Fibroblast of skin of left quadriceps (primary cell): ENCODE measurements at places on chromosomes 1 and 21.

GRCh38 chr1:178311164-178311563 is 185.6 kb downstream of the CLEC20A start:
- no peak for DNase-seq

- no peak for DNase-seq
These were observed 146.7 kb downstream of the TRABD2B start for GRCh38 chr1:47850451-47850850.

DNA sequence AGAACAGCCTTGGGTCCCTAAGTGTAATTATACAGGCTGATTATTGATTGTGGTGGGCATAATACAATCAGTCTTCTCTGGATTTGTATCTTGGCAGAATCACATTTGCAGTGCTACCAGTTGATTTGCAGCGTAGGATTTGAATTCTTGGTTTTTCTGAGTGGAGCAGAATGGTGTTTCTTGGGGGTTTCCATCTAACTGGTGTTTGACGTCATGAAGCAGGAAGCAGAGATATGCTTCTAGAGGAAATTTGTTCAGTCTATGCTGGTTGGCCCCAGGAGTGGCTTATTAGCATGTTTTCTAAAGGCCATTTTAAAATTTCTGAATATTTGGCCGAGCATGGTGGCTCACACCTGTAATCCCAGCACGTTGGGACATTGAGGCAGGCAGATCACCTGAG is 3.4 kb downstream of the CTTNBP2NL start:
- DNase-seq: no peak

DNA sequence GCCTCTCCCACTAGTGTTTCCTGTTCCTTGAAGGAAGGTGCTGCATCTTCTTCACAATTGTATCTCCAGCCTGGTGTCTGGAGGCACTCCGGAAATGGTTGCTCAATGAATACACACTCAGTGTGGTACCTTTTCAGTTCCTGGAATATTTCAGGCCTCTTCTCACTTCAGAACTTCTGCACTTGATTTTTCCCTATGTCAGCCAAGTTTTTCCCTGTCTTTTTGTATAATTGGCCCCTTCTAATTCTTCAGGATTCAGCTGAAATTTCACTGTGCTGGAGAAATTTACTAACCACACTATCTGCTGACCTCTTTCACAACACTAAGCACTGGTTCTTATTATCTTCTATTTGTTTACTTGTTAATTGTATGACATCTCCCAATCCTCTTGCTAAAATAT is 61.2 kb upstream of the MAP10 start:
- no peak for DNase-seq

- DNase-seq: no peak
These were observed 8.7 kb upstream of the NRAS start for GRCh38 chr1:114725230-114725629.

DNA sequence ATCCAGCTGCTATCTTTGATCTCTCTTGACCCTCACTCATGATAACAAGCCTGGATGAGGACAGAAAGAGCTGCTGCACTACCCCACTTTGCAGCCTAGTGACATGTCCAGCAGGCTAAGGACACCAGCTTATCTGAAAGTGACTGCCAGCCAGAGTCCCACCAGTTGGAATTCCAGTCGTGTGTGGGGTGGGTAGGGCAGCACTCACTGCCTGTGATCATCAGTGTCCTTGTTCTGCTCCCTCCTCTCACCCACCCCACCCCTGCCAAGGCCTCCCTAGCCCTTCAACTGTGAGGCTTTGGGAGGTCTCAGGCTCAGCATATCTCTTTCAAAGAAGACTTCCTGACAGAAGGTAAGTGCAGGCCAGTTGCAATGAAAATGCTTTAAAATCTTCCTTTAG is 15.5 kb upstream of the NMNAT2 start:
- no peak for DNase-seq

GRCh38 chr1:234537236-234537635 is 58.3 kb upstream of the TARBP1 start:
- no peak for DNase-seq

DNA sequence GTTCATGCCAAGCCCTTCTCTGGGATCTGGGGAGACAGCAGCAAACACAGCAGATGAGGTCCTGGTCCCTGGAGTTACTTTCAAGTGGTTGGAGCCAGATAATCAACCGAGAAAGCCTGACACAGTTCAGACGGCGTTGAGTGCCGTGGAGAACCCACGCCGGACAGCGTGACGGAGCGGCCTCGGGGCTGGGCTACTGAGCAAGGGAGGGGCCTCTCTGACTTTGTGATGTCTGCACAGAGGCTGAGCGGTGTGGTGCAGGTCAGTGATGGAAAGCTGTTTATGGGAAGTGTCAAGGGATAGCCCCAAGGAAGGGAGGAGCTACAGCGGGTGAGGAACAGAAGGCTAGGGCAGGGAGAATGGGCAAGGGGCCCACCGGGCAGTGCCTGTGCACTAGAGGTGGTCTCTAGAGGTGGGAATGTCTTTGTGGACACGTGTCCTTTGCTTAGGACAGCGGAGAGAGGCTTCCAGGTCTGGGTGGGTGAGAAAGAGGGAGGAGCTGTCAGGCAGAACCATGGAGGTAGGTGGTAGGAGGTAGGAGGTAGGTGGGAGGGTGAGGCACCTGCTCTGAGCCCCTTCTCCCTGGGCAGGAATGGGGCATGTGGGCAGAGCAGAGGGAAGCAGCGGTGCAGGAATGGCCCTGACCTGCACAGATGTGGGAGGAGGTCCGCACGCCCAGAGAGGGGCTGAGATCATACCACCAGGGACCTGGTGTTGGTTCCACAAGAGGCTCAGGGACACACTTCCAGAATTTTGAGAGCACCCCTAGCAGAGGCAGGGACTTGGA is 62.8 kb downstream of the RUNX3 start:
- DNase-seq: no peak

- DNase-seq: no peak
These were observed 8.8 kb upstream of the SAMSN1 start for GRCh38 chr21:14554948-14555347.

DNA sequence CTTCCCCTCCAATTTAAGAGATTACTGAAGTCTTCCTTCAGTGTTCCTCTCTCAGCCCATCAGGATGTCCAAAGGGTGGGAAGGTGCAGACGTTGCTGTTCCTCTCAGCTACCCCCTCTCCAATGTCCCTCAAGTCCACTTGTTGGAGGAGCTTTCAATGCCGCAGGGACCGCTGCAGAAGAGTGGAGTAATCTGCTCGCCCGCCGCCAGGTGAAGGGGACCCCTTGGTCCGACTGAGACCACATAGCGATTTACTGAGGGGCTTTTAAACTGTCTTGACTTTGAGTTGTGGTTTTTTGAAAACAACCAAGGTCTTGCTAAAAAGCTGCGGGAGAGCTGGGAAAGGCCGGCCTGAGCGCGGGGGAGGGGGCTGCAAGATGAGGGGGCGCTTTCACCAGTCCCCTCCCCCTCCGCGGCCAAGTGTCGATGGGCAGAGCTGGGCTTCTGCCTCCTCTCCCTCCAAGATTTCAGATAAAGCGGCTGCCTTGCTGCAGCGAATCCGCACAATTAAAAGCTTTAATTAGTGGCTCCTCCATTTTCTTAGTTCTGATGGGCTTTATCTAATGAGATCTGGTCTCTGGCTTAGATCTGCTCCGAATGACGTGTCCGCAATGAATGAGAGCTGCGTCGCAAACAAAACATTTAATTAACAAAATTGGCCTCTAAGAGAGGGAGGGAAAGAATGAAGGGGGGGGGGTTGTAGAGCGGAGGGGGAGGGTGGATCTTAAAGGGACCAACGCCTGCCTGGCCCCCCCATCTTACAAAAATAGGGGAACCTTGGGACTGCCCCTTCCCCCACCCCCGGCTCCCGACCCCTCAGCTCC is 5.9 kb downstream of the LMO4 start:
- no peak for DNase-seq
